ENCODE measurements at places on chromosomes 13 and 19.

DNA sequence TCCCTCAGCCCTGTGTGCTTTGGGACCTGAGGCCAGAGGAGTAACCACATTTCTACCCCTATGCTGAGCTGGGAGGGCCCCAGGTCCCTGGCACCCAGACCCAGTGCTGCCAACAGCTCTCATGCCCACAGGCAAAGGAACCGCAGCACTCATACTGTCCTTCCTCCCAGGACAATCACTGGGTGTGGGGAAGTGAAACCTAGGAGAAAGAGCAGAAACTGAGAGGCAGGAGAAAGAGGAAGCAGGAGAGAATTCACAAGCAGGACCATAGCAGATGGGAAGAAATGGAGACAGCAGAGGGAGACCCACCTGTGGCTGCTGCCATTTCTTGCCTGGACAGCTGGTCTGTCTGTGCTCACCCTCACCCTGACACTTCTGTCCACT, 18.9 kb downstream of the CCDC97 start:
- peak; percentile 41 for DNase-seq

DNA sequence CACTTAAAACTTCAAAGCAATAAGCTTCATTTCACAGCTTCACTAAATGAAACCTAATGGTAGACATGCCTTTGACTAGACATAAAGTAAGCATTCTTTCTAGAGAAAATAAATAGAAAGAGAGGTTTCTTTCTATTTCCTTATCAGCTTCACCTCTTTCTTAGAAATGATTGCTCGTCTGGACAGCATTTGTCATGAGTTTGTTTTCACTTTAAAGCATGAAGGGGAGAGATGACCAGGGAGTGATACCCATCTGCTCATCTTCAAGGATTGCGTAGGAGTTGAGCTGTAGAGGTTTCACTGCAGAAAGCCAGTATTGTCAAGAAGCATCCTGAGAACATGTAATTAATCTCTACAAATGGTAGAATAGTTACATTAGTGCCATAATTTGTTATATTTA, 61.3 kb downstream of the COL4A2 start:
- DNase-seq = no peak

DNA sequence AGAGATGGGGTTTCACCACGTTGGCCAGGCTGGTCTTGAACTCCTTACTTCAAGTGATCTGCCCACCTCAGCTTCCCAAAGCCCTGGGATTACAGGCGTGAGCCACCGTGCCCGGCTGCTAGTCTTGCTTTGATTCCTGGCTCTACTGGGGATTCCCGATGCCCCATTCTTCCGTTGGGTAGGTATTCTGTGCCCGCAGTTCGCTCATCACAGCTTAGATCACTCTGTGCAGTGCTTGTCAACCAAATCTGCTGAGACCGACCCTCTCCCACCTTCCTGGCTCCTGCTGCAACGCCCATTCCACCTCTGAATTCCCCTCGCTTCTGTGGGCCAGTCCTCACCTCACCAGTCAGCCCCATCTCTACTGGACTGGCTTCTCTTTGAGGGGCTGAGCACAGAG, 4.6 kb upstream of the ZNF414 start:
- DNase-seq = no peak

DNA sequence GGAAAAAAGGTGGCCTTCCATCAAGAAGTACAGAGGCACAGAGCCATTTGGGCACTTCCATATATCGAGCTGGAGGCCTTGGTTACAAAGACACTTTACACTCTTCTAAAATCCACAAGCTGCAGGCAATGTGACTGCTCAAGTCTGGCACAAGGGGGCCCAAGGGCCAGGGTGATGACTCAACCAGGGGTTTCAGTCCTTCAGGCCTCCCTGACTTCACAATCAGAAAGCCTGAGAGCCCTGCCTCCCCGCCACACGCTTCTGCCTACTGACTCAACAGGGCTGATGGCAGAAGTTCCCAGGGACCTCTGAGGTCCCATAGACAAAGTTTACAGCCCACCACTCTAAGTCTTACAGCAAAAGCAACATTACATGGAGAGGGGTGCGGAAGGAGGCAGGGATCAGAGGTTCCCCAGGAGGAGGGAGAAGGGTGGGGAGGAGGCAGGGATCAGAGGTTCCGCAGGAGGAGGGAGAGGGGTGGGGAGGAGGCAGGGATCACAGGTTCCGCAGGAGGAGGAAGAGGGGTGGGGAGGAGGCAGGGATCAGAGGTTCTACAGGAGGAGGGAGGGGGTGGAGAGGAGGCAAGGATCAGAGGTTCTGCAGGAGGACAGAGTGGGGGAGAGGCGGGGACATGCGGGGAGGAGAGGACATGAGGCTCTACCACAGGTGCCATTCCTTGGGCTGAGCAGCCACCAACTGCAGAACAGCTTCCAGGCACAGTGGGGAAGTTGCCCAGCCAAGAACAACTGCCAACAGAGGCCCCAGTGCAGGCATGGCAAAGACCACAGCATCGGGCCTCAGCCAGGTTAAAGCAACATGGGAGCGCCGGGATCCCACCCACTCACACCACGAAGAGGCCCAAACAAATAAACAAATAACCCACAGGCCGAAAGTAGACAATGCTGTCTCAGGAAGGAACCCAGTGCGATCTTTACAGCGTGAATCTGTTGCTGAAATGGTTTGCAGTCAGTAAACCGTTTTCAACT, 52.0 kb downstream of the SLC7A1 start:
- DNase-seq = no peak

DNA sequence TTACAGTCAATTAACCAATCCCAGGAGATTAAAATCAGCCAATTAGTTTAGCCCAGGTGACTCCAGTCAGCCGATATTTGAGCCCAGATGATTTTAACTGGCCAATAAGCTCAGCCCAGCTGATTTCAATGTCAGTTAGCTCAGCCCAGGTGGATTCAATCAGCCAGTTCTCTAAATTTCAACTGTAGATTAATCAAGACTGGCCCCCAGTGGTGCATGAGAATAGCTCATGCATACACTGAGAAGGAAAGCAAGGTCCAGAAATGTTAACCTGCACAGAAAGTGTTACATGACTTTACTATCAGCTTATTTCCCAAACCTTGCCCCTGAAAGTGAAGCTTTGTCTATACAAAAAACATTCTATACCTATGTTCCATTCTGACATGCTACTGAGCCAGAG, 55.4 kb upstream of the ZNF724 start:
- peak; percentile 4 for DNase-seq

DNA sequence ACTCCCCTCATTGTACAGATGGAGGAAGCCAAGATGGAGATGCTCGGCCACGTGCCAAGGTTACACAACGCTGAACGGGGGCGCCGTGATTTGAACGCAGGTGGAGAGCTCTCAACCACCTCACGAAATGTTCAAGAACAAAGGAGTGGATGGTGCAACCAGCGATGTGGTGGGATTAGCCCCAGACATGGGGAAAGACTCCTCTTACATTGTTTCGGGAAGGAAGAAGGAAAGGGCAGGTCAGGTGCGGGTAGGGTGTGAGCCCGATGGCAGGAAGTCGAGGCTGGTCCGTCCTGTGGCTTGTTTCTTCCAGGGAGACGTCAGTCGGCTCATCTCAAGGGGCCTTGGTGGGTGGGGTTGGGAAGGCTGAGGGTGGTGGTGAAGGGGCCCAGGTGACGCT, 7.1 kb upstream of the KLK14 start:
- DNase-seq = no peak

DNA sequence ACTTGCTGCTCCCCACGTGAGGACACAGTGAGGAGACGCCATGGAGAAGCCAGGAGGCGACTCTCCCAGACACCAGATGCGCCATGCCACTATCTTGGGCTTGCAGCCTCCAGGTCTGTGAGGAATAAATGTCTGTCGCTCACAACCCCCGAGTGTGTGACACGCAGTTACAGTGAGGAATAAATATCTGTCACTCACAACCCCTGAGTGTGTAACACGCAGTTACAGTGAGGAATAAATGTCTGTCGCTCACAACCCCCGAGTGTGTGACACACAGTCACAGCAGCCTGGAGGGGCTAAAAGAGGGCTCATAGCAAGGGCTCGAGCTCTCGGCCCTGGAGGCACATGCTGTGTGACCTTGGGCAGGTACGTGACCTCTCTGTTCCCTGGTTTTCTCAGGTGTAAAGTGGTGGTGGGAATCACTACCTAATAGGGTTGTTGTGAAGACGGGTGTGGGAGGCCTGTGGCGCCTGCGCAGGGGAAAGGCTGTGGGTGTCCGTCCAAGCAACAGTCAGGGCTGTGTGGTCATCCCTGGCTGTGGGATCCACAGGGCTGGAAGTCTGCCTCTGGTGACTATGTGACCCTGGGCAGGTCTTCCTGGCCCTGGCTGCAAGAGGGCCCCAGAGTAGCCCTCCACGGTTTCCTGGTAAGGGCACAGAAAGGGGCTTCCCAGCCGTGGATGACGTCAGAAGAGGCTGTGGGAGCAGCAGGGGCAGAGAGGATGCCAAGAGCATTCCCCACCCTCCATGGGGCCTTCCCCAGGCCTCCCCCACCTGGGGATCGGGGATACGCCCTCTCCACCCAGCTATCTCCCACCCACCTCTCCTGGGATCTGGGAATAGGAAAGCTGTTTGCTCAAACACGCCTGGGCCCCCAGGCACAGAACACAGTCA, 77.7 kb downstream of the C1QTNF9 start:
- DNase-seq = peak; percentile 36

DNA sequence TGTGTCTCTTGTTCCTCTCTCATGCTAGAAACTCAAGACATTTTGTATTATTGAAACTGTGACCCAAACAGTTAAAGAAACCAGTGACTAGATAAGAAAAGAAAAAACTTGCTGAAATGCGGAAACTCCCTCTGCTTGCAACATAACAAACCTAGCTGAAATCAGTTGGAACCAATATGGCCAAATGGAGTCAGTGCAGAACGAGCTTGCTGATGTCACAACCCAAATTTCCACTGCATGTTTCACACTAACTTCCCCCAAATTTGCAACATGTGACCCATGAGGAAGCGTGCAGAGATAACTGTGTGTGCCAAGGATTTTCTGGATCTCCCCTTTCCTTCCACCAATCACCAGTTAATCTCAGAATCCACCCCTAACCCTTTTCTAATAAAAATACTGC, 208.0 kb downstream of the DLEU7 start:
- no peak for DNase-seq

GRCh38 chr13:39306639-39307589, 268.7 kb downstream of the NHLRC3 start:
- peak; percentile 42 for DNase-seq

GRCh38 chr13:19782049-19782726, 557 bp downstream of the PSPC1 start:
- peak; percentile 60 for DNase-seq

DNA sequence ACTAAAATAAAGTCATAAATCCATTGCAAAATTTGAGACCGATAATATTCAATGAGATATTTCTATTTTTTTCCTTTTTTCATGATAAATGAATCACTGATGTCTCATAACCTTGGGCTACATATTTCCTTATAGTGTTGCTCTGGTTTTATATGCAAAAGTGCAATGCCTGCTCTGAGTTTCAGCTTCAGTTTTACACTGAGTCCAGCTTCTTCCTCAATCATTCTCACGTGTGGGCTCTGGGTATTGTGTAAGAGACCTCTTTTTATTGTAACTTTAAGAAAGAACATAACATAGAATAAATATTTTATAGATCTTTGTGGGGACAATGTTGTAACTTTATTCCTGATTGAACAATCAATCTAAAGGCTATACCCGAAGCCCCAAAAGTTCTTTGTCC, 280.2 kb upstream of the EDNRB start:
- DNase-seq = peak; percentile 14

- peak; percentile 48 for DNase-seq
These were observed 51.8 kb downstream of the CRTC1 start for GRCh38 chr19:18735324-18735723.

- DNase-seq = no peak
These were observed 58.7 kb downstream of the IER2 start for GRCh38 chr19:13208672-13209483.

- DNase-seq = peak; percentile 82
These were observed 60.0 kb downstream of the ZNF627 start for GRCh38 chr19:11657307-11657706.

DNA sequence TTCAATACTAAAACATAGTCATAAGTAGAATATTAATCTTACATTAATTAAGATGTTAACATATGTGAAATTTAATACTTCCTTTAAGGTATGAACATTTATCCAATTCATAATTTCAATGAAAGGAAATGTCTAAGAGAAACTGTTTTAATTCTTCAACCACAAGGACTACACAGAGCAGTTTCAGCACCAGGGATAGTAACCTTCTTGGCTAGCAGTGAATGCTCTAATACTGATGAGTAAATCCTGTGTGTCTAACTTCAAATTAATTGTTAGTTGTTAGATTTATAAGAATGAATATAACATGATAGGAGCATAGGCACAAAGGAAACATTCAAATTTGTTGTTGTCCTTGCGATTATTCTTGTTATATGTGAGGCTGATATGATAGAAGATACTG, 15.6 kb upstream of the NBEA start:
- DNase-seq = no peak

- DNase-seq = peak; percentile 18
These were observed 1287.1 kb downstream of the PCDH9 start for GRCh38 chr13:65943024-65943423.

DNA sequence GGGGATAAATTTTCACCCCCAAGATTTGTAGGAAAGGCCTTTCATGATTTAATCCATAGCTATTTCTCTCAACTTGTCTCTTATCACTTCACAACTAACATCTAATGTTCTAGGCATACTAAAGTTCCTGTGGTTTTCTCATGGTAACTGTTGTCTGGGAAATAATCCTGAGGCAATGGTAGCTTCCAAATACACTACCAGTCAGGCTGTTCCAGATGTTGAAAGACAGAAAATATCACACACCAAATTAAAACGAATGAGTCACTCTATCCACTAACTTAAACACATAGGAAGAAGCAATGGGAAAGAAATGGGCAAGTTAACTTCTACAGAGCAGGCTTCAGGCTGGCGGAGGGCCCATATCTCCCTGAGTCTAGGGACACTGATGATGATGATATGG, 77.7 kb upstream of the MYO16 start:
- DNase-seq = no peak

- no peak for DNase-seq
These were observed 825 bp upstream of the CARM1 start for GRCh38 chr19:10870501-10870954.

GRCh38 chr13:75761369-75761768, 125.2 kb downstream of the LMO7 start:
- peak; percentile 5 for DNase-seq

DNA sequence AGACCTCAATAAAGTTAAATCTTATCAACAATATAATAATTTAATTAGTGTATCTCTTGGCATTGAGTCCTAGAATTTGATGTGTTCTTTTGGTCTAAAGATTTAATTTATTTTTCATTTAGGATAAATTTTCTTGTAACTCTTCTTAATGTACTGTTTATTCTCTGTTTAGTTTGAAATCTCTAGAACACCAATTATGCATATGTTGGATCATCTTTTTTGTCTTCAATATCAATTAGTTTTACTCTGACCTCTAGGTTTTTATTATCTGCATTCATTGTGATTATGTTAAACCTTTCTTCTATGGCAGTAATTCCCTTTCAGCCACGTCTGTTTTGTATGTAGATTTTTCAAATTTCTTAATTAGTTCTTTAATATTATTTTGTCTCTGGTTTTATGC, 93.8 kb upstream of the ARHGEF7 start:
- no peak for DNase-seq

- DNase-seq = no peak
These were observed 15.9 kb downstream of the MLLT1 start for GRCh38 chr19:6263735-6264444.

- no peak for DNase-seq
These were observed 2.3 kb upstream of the FCAR start for GRCh38 chr19:54871696-54872095.

- DNase-seq = no peak
These were observed 25.1 kb upstream of the CD70 start for GRCh38 chr19:6616011-6616410.
